Bronchial epithelial cell (primary cell): ENCODE measurements at places on chromosomes 2 and 18.

GRCh38 chr18:3692691-3693090 is 242.7 kb downstream of the TGIF1 start:
- no peak for DNase-seq

DNA sequence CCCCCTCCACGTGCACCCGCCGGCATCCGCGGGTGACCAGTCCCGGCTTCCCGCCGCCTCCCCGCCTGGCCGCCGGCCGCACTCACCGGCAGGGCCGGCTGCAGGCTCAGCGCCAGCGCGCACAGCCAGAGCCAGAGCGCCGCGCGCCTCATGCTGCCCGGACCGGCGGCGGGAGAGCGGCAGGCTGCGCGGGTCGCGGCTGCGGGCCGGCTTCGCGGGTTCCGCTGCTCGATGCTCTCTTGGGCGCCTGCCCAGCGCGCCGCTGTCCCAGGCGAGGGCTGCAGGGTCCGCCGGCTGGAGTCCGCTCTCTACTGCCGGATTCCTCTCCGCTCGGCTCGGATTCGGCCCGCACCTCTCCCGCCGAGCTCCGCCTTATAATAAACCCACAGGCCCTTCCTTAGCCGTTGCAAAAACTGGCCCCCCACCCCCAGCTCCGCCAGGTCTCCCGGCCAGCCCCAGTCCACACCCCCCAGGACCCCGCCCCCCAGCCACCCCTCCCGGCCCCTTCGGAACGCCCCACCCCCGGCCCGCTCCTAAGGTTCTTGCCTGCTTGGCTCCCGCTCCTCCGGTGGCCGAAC is at the start of gene SDC1:
SDC1 (minus strand) TSS at position 415 of the 578 bp plus-strand sequence; CDS start at position 152, 263 bp downstream.
- DNase-seq: peak; percentile 53

DNA sequence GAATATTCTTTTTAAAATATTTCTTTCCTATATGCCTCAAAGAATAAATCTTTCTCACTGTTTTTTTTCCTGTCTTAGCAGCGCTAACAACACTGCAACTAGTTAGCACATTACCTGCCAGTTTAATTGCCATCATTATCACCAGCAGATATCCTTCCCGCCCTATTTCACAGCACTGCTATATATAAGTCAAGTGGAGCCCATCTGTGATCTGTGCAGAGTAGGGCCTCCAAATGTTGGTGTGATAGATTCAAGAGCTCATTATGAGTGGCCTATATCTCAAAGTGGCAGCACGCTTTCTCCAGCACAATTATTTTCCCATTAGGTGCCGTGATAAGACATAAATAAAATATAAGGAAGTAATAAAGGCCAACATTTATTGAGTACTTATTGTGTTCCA is 19.8 kb upstream of the RGPD4 start:
- DNase-seq: no peak

DNA sequence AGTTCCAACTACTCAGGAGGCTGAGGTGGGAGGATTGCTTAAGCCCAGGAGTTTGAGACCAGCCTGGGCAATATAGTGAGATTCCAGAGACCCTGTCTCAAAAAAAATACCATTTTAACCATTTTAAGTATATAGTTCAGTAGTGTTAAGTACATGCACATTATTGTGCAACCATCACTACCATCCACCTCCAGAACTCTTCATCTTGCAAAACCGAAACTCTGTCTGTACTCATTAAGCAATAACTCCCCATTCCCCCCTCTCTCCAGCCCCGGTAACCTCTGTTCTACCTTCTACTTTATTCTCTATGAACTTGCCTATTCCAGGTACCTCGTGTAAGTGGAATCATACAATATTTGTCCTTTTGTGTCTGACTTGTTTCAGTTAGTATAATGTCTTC is 86.4 kb downstream of the GFPT1 start:
- no peak for DNase-seq

DNA sequence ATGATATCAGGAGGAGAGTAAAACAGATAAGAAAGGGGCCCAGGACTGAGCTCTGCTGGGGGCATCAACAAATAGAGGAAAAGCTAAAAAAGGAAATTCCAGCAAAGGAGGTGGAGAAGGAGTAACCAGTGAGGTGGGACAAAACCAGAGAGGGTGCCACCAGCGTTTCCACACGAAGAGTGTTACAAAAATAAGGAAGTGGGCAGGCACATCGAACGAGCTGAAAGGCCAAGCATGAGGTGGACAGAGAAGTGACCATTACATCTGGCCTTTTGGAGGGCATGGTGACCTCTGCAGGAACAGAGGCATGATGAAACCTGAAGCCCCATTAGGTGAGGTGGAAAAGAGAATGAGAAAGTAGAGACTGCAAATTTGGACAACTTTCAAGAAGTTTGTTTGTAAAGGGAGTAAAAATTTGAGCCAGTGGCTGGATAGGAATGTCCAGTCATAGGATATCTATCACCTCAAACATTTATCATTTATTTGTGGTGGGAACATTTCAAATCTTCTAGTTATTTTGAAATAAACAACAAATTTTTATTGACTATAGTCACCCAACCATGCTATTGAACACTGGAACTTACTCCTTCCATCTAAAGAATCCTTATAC is 18.4 kb upstream of the VIT start:
- no peak for DNase-seq

DNA sequence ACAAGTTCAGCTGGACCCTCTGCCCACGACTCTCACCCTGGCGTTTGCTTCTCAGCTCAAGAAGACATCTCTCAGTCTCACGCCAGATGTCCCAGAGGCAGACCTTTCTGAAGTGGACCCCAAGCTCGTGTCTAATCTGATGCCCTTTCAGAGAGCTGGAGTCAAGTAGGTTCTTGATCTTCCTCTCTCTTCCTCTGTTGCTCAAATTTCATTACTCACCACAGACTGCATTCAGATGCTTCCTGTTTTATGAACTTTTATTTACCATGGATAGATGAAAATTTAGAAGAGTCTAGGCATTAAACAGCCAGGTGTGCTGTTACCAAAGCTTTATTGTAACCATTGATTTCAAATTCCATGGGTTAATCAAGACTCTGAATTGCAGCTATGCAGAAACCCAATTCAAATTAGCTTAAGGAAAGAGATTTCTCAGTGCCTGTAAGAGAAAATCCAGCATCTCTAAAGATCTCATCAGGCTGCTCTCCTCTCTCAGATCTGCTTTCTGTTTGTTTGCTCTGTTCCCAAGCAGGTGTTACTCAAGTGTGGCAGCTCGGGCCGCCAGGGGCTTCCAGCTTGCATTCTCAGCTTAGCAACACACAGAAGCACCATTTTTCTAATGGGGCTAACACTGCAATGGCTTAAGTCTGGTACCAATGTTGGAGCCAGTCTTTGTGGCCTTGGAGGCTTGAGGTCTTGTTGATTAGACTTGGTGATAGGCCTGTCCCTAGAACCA is 16.5 kb downstream of the SMARCAL1 start:
- peak; percentile 12 for DNase-seq

- no peak for DNase-seq
Measured at GRCh38 chr2:212692466-212692865, 153.9 kb upstream of the ERBB4 start.

GRCh38 chr2:177265824-177266817 is 1.6 kb upstream of the NFE2L2 start:
- DNase-seq: peak; percentile 87

GRCh38 chr2:196808083-196808665 is 981 bp downstream of the C2orf66 start:
- DNase-seq: no peak

GRCh38 chr18:48167897-48168253 is 237.4 kb upstream of the SMAD2 start:
- no peak for DNase-seq

GRCh38 chr2:232466221-232466620 is 10.3 kb downstream of the ALPI start:
- DNase-seq: no peak

DNA sequence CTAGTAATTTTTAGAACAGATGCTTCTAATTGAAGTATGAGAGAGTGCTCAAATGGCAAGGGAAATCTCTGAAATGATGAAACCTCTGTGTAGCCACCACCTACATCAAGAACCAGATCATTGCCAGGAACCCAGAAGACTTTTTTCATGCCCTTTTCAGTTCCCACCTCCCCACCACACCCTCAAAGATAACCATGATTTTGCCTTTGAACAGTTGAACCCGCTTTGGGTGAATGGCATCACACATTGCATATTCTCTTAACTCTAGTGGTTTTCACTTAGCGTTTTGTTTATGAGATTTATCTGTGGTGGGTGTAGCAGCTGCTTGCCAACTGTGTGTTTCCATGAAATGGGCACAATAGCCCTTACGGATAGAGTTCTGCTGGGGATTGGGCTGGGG is 142.9 kb upstream of the HDAC4 start:
- no peak for DNase-seq

- DNase-seq: peak; percentile 15
Measured at GRCh38 chr2:196442211-196442610, 197.3 kb upstream of the CCDC150 start.

GRCh38 chr2:237758185-237758584 is 40.4 kb upstream of the RBM44 start:
- DNase-seq: no peak

DNA sequence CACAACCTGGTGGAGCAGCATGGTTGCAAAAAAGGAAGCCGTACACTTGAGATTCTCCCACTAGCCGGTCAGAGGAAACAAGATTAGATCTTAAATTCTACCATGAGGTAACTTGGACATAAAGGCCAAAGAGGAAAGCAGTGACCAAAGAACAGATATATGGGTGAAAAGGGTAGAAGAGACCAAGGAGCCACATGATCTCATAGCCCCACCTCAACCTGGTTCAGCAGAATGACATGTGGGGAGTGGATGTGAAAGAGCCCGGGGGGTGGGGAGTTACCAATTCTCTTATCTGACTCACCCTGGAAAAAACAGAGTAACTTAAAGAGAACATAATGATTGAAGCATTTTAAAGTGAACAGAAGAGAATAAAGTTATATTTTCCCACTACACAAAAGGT is 683.0 kb downstream of the DSC3 start:
- peak; percentile 37 for DNase-seq

DNA sequence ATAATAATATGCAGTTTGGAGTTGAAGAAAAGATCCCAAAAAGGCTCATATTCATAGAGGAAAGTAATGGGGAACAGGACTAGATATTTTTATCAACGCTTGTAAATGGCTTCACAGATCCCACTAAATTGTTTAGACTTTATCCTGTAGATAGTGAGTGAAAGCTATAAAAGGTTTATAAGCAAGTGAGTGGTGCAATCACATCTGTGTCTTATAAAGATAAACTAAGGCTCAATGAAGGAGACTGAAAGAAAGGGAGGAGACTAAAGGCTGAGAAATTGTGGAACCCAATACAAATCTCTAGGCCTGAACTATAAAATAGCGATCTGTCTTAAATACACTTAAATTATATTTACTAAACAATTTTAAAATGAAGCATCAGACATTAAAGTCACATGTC is 7.7 kb downstream of the SP3 start:
- no peak for DNase-seq

- DNase-seq: no peak
Measured at GRCh38 chr2:55530539-55531081, 11.1 kb downstream of the CFAP36 start.

DNA sequence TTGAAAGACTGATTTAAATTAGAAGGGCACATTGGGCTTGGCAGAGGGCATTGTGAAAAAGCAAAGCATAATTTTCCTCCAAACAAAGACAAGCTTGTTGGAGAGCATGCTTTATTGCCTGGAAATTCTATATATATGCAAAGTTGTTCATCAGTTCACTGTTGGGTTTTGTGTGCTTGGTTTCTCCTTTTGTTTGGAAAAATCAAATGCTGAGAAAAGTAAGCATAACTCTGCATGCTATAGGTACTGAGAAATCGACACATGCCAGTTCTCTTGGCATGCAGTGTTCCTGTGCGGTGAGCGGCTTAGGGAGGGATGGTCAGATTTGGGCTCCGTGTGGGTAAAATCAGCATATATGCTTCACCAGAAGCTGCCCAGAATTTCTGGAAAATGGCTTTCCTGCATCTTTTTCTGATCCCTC is 161.0 kb downstream of the RAPGEF4 start:
- DNase-seq: no peak

DNA sequence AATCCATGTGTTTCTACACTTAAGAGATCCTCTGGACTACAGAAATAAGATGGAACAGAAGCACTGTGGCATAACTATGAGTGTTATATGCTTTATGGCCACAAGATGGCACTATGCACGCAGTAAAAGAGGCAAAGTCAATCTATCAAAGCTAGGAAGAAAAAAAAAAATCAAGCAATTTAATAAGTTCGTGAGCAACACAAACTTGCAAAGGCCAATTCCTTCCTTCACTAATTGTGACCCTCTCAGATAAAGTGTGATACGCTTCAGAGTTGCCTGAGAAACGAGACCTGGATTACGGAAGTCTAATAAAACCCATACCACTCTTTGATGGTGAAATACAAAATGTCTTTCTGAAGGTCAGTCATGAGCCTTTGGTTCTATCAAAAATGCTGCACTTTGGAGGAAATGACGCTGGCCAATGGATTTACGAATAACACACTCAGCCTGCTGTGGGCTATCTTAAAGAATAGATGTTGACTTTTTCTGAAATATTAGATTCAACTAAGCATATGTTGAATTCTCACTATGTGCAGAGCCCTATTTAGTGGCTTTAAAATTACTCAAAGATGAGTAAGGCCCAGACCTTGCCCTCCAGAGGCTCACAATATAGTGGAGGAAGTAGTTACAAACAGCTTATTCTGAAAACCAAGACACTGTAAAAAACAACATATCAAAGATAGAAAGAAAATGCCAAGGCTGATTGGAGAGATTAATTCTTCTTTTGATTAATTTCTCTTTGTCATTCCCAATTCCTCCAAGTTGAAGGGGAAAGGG is 35.5 kb upstream of the TTR start:
- peak; percentile 76 for DNase-seq

DNA sequence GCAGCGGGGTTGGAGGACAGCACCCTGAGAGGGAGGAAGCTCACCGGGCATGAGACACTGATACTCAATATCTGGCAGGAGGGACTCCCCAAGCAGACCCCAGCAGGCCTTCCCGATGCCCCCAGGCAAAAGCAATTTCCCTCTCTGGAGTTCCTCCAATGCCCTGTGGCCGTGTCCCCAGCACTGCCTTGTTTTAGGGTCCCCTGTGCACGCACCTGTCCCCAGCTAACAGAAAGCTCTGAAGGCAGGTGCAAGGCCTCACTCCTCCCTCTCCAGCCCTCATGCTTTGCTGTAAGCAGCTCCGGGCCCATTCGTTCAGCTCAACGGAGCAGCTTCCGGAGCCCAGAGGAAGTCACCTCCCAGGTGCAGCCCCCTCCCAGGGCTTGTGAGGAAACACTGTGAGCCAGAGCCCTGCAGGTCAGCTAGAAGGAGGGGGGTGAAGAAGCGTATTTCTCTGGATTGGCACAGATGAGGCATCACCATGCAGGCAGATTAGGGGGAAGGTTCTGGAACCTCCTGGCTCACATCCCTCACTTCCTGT is 50.3 kb upstream of the ID2 start:
- DNase-seq: no peak

GRCh38 chr2:232473467-232473890 is 14.2 kb downstream of the ECEL1 start:
- peak; percentile 9 for DNase-seq

- no peak for DNase-seq
Measured at GRCh38 chr2:688504-689076, 11.4 kb upstream of the TMEM18 start.
